Right cardiac atrium (tissue), 5 donors: ENCODE measurements at places on chromosomes 12 and 14.
A peak's percentile ranks its signal among the peaks of the same experiment; 100 is the strongest.

DNA sequence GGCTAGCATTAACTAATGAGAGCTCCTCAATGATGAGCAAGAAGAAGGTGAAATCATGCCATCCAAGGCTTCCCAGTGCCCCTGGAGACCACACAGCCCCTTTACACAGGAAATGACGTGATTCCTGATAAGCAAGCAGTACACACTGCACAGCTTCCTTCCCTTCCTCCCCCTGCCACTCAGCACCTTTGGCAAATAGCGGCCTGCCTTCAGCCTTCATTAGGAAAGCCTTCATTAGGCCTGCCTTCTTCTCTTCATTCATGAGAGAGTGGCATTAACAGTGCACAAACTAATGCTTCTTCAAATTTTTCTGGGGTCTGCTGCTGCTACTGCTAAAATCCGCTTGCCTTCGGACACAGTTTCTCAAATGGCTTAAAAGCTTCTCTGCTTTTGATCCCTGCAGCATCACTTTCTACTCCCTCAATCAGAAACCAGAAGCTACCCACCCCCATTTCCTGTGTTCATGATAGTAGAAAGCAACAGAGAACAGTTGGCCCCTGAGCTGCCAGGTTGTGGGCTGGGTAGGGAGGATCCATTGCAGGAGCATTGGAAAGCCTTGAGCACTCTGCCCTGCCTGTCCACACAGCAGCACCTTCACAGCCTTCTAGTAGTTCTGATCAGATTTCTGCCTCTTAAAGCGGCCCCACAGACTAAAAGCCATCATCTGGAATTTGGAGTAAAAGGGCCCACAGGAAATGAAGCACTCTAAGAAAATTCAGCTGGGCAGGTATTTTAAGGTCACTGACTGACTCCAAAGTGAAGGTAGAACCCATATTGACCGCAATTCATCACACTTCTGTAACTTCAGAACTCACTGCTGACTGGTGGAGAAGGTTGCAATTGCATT lies 103.8 kb upstream of the ETV6 start:
- no peak for DNase-seq

DNA sequence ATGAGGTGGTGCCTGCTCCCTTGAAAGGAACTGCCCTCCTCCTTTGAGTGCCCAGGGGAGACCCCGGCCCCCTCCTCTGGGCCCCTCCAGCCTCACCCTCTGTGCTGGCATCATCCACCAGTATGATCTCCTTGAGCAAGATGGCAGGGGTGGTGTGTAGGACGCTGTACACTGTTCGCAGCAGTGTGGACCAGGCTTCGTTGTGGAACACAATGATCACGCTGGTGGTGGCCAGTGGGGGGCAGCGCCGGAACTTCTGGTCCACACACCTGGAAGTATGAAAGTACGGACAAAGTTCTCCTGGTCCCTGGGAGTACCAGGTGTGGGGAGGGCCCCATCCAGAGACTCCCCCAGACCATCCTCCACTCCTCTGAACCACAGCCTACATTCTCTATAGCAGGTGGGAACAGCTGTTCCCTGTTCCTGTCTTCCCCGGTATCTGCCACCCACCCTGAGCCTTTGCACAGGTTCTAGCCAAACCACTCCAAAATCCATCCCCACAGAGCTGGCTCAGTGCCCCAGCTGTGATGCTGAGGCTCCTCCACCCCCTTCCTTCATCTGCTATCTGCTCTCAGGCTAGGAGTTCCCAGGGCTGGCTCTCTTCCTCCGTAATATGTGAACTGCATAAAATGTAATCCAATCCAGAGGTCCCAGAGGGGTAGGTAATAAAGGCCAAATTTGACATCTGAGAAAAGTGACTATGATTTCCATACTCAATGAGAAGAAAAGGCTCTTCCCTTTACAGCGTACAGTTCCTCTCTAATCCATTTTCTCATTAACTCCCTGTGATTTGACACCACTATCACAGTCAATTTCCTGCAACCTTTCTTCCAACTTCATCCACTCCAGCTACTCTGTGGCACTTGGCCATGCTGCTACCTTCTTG lies 13.9 kb downstream of the GALNT6 start:
- DNase-seq: no peak

GRCh38 chr14:97848317-97848980 lies 1051.3 kb downstream of the VRK1 start:
- no peak for DNase-seq

DNA sequence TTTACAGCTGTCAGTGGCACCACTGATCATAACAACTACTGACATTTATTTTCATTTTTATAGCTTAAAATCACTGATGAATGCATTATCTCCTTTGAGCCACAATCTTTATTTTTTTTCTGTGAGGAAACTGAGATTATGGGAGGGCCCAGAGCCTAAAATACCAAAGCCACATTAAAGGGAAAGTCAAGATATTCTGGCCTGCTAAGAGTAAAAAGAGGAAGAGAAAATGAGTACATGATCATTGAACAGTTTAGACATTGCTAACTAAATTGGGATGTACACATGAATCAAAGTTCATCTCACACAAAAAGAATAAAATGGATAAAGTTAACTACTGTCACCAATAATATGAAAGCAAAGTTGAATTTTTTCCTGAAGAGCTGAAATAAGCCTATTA lies 170.5 kb upstream of the GARIN2 start:
- no peak for DNase-seq

DNA sequence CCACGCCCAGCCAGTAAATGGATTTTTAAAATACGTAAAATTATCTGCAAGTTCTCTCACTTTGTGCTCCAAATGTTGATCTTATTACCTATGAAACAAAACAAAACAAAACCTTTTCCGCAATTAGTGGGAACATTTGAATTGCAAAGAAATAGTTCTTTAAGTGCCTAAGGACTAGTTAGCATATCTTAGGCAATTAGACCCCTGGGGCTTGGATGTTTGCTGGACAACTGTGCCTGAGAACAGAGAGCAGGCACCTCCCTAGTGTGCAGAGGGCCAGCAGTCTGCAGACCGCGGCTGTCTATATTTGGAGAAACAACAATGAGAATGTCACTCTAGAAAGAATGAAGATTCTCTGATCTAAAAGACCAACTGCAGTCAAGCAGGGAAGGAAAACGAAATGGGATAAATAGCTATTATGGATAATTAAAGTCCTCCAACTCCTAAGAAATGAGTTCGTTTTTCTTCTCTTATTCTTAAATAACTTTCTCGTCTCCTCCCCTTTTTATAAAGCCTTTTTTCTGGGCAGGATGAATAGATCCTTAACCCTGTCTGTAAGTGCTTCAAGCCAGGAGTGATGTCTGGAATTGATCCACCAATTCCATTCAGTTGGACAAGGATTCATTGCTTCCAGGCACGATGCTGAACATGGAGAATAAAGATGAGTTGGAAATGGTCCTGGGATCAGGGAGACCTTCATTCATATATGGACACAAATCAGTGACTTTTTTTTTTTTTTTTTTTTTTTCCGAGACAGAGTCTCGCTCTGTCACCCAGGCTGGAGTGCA lies 16.2 kb downstream of the SLC17A8 start:
- DNase-seq: no peak

GRCh38 chr12:66144791-66145754 lies 14.5 kb upstream of the LLPH start:
- DNase-seq: peak; percentile 43

- DNase-seq: no peak
Observed at GRCh38 chr14:99541677-99542470, 60.7 kb downstream of the CCNK start.

GRCh38 chr14:100422556-100423316 lies 99.6 kb downstream of the SLC25A47 start:
- DNase-seq: no peak

DNA sequence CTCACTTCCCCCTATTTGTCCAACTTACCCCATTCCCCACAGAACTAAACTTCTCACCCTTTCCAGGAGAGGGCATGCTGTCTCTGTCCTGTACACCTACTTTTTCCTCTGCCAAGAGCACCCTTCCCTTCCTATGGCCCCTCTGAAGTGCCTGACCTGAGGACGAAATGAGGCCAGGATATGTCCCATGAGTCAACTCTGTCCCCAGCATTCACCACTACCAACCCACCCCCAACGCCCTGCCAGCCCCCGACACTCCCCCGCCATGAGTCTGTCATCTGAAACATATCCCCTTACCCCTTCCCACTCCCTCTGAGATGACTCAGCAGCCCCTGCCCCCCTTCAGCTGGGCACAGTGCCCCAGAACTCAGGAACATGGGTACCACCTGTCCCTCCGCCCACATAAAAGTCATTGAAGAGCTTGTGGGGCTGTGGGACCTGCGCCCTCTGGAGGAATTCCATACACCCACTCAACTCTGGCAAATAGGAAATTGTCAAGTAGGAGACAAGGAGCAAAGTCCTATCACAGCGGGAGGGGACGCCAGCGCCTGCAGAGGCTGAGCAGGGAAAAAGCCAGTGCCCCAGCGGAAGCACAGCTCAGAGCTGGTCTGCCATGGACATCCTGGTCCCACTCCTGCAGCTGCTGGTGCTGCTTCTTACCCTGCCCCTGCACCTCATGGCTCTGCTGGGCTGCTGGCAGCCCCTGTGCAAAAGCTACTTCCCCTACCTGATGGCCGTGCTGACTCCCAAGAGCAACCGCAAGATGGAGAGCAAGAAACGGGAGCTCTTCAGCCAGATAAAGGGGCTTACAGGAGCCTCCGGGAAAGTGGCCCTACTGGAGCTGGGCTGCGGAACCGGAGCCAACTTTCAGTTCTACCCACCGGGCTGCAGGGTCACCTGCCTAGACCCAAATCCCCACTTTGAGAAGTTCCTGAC lies 26.3 kb downstream of the ITGA7 start:
- peak; percentile 89 for DNase-seq

GRCh38 chr12:62604871-62605270 lies 138.2 kb downstream of the MON2 start:
- no peak for DNase-seq

- DNase-seq: no peak
Observed at GRCh38 chr14:95889236-95889979, 12.8 kb downstream of the TUNAR start.

DNA sequence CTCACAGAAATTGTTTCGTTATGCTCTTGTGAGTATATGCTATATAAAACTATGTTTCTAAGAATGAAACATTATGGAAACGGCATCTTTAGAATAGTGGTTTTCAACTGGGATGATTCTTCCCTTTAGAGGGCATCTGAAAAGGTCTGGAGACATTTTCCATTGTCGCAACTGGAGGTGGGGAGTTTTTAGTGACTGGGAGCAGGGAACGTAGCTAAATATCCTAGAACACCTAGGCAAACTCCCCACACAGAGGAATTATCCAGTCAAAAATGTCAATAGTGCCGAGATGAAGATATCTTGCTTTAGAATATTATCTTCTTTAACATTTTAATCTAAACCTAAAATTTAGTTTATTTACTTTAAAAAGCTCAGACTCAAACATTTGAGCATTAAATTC lies 486.1 kb upstream of the FOXG1 start:
- no peak for DNase-seq

GRCh38 chr12:39372929-39373328 lies 70.0 kb downstream of the KIF21A start:
- DNase-seq: no peak

- no peak for DNase-seq
Observed at GRCh38 chr12:20142956-20143355, 225.4 kb upstream of the PDE3A start.

- no peak for DNase-seq
Observed at GRCh38 chr12:130838284-130838950, 633 bp downstream of the STX2 start.

DNA sequence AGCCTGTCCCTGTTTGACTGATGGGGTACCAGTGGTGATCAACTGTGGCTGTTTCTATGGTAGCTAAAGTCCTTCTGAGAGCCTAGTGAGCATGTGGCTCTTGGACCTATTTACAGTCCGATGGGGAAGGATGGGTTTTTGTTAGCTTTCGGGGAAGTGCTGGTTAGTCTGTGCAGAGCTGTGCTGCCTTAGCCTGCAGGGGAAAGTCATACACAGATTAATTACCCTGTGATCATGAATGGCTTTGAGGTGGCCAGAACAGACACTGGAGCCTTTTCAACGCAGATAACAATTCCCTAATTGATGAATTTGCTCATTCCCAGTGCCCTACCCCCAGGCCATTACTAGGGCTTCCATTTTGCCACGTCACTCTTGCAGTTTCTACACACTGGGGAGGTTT lies 99.7 kb downstream of the WSCD2 start:
- DNase-seq: no peak

GRCh38 chr12:3834774-3835173 lies 38.4 kb downstream of the PARP11 start:
- DNase-seq: no peak

GRCh38 chr14:93369713-93370266 lies 22.8 kb downstream of the COX8C start:
- no peak for DNase-seq

DNA sequence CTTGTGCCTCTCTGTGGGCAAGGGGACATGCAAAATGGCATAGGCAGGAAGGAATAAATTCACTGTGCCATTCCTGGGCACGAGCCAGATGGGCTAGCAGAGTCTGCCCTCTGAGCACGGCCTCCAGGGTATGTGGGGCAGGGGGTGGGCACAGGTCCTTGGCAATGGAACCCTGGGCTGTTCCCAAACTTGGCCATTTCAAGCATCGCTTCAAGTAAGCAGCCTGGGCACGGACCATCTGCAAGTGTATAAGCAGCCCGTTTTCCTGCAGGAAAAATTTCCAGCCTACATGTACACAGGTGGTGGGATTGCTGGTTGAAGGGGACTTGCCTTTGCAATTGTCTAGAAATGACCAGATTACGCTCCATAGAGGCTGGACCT lies 40.3 kb downstream of the CCDC85C start:
- no peak for DNase-seq

DNA sequence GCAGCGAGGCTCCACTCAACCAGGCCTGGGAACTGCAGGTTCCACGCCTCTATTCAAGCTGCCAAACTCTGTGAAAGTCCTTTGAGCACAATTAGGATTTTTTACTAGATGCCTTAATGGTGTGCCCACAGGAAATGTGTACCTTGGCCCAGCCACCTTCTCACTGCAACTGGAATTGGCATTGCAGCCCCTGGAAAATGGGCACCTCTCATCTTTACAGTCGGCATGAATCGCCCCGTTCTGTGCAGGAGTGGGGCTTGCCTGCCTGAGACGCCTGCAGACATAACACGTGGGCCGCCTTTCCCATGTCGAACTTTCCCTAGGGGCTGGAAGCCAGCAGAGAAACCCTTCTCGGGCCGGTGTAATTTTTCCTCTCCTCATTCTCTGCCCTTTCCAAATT lies 42.0 kb upstream of the ELK3 start:
- DNase-seq: no peak

DNA sequence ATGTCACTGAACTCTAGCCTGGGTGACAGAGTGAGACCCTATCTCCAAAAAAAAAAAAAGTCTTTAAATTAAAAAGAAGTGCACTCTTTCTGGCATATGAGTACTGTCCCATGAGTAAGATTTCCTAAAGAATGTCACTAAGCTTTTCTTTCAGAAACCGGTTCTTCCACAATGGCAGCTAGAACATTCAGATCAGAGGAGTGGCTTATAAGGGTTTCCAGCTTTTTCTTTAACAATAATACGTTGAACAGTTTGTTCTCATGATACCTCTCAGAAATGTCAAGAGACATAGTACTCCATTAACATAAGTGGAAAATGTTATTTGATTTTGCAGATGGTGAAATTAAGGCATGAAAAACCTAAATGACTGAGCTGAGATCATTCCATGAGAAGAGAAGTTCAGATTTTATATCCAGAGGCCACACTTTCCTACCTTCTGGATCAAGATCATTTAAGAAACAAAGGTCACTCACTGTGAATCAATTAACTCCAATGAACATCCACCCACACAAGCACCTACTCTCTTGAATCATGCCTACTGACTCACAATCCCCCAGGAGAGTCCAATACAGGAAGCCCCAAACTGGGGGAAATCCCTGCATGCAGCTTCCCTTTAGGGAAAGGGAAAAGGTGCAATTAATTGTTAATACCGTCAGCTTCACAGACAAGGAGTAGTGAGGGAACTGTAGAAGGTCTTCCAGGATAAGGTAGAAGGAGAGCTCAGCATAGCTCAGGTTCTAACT lies 86.9 kb downstream of the SPTSSA start:
- no peak for DNase-seq

GRCh38 chr14:71704210-71704609 lies 228.0 kb upstream of the RGS6 start:
- DNase-seq: no peak
